Hepatocyte (in vitro differentiated cells): ENCODE measurements at places on chromosomes 7 and 10. TPM values are rescaled to one million over a fixed set of nuclear protein-coding genes. Genes with fewer than 3 reads are reported as not detected.

DNA sequence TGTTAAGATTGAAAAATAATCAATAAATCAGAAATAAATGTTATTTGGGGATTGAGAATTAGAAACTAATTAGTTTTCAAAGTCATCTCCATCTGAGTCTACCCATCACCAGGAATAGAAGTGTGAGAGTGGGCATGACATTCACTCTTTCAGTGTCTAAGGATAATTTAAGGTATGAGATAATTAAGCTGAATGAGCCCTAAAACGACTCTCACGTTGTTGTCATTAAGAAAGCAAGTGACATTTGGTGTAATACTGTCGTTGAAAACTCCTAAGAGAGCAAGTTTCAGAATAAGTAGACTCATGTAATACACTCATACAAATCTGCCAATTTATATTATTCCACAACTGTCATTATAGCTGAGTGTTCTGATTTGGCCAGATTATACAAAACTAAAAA is 7.1 kb downstream of the AGMO start:
- H3K4me1 ChIP-seq, result peaks cover 15% of the 10 kb centered on the region
- no peaks in the 10 kb centered on the region for H3K36me3 ChIP-seq
- H3K27me3 ChIP-seq, result no peaks in the 10 kb centered on the region
- no peak for DNase-seq
- no peak overlapping the region for H3K27ac ChIP-seq

DNA sequence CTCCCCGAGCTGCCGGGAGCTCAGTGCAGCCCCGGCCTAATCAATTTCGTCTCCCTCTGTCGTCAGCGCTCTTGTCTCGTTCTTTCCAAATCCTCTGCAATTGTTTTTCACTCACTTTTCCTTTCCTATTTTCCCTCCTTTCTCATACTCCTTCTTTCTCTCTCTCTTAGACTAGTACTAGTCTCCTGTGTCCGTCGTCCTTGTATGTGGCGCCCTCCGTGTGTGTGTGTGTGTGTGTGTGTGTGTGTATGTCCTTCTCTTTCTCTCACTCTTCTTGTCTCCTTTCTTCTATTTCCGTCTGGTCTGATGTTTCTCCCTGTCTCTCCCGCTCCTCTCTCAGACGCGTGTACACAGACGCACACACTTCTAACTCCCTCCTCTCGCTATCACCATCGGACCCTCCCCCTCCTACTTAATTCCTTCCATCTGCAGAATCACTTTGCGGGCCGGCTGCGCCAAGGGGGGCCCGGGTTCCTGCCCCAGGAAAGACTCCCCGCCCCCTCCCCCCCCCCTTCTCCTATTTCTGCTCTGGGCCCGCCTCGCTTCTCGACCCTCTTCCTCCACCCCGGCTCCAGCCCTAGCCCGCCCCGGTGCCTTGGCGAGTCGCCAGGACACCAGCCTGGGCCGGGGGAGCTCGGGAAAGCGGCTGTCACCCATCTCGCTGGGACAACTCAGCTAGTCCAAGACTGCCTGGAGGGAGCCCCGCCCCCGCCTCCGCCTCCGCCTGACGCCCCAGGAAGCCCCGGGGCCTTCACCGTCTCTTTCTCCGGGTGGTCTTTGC is 743 bp upstream of the ZCCHC24 start:
- peak overlapping the region; percentile 91 for H3K27ac ChIP-seq
- no peaks in the 10 kb centered on the region for H3K36me3 ChIP-seq
- no peaks in the 10 kb centered on the region for H3K27me3 ChIP-seq
- peaks cover 25% of the 10 kb centered on the region for H3K4me1 ChIP-seq
- peak overlapping the region; percentile 2 for H3K4me3 ChIP-seq
- DNase-seq, result peak; percentile 80

TFR2 gene
- 12.5 and 13.5 TPM in 2 replicates for total RNA-seq

GRCh38 chr7:12951397-12951801 is 264.0 kb downstream of the ARL4A start:
- no peaks in the 10 kb centered on the region for H3K4me1 ChIP-seq
- no peak overlapping the region for H3K4me3 ChIP-seq
- no peaks in the 10 kb centered on the region for H3K27me3 ChIP-seq
- H3K27ac ChIP-seq, result peak overlapping the region; percentile 11
- no peak for DNase-seq
- no peaks in the 10 kb centered on the region for H3K36me3 ChIP-seq

C7orf57 gene
- total RNA-seq, result 0.43 TPM in 1 of 2 replicates, not detected in the other

GRCh38 chr10:69499726-69500689 is 48.7 kb downstream of the TSPAN15 start:
- no peaks in the 10 kb centered on the region for H3K4me1 ChIP-seq
- no peaks in the 10 kb centered on the region for H3K36me3 ChIP-seq
- no peaks in the 10 kb centered on the region for H3K27me3 ChIP-seq

- no peaks in the 10 kb centered on the region for H3K27me3 ChIP-seq
- no peak for DNase-seq
- H3K27ac ChIP-seq, result no peak overlapping the region
- H3K4me3 ChIP-seq, result no peak overlapping the region
These were observed 182.5 kb upstream of the PRSS58 start for GRCh38 chr7:142440219-142440905.

EPHB4 gene
- total RNA-seq, result 57.9 and 61.1 TPM in 2 replicates

IPMK gene
- 15.1 and 17.5 TPM in 2 replicates for total RNA-seq

- H3K4me3 ChIP-seq, result no peak overlapping the region
- no peaks in the 10 kb centered on the region for H3K27me3 ChIP-seq
These were observed 64.1 kb downstream of the ZMIZ1 start for GRCh38 chr10:79132681-79133381.

OR6B1 gene
- total RNA-seq, result not detected in 2 replicates

PLXNA4 gene
- 4.7 and 4.8 TPM in 2 replicates for total RNA-seq

DNA sequence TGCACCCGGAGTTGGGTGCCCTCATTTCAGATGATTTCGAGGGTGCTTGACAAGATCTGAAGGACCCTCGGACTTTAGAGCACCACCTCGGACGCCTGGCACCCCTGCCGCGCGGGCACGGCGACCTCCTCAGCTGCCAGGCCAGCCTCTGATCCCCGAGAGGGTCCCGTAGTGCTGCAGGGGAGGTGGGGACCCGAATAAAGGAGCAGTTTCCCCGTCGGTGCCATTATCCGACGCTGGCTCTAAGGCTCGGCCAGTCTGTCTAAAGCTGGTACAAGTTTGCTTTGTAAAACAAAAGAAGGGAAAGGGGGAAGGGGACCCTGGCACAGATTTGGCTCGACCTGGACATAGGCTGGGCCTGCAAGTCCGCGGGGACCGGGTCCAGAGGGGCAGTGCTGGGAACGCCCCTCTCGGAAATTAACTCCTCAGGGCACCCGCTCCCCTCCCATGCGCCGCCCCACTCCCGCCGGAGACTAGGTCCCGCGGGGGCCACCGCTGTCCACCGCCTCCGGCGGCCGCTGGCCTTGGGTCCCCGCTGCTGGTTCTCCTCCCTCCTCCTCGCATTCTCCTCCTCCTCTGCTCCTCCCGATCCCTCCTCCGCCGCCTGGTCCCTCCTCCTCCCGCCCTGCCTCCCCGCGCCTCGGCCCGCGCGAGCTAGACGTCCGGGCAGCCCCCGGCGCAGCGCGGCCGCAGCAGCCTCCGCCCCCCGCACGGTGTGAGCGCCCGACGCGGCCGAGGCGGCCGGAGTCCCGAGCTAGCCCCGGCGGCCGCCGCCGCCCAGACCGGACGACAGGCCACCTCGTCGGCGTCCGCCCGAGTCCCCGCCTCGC is at the start of gene EGFR:
Gene EGFR, plus strand, starts transcription at position 657 of the 830 bp plus-strand sequence. CDS start 261 bp downstream, outside the sequence.
- H3K4me1 ChIP-seq, result no peaks in the 10 kb centered on the region
- peak within 1 kb of the TSS; percentile 98 for H3K27ac ChIP-seq
- H3K36me3 ChIP-seq, result no peaks in the 10 kb centered on the region
- H3K4me3 ChIP-seq, result peak within 1 kb of the TSS; percentile 96

- no peaks in the 10 kb centered on the region for H3K27me3 ChIP-seq
- no peak for DNase-seq
These were observed 4.4 kb upstream of the RBM33 start for GRCh38 chr7:155639958-155640520.

DNA sequence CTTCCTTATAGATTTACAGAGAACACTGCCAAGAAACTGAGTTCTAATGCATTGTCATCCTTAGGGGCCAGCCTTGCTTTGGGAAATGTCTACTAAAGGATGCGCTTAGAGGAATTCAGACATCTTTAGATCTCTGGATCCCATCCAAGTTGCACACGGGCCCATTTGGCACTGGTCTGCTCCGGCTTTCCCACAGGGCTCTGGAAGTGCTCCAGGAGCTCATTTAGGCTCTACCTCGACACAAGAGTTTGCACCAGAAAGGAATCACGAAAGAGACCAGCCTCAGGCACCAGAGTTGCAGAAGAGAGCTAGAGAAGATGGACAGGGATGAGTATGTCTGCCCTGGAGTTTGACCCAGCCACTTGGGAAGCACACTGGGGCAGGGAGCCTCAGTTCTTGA is 150.1 kb upstream of the TMEM72 start:
- no peak overlapping the region for H3K27ac ChIP-seq
- H3K4me3 ChIP-seq, result no peak overlapping the region
- H3K36me3 ChIP-seq, result no peaks in the 10 kb centered on the region
- H3K4me1 ChIP-seq, result peaks cover under 1% of the 10 kb centered on the region
- DNase-seq, result no peak

DNA sequence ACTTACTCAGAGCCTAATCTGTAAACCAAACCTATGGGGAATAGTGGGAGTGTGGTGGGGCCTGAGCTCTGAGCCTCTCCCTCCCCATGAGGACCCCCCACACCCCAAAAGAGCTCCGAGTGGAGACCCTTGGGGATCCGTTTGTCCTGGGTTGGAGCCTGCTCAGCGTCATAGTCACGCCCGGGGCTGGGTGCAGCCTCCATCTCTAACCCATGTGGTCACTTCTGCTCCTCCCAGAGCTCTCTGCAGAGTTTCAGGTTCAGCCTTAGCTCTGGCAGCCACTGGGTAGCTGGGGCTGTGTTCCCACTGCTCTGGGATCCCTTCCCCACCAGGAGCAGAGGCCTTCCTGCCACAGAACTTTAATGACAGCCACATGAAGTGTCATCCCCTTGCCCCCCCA is 25.9 kb downstream of the PFKFB3 start:
- no peaks in the 10 kb centered on the region for H3K36me3 ChIP-seq
- H3K4me1 ChIP-seq, result no peaks in the 10 kb centered on the region
- H3K4me3 ChIP-seq, result no peak overlapping the region
- no peaks in the 10 kb centered on the region for H3K27me3 ChIP-seq
- DNase-seq, result no peak
- H3K27ac ChIP-seq, result no peak overlapping the region

DNA sequence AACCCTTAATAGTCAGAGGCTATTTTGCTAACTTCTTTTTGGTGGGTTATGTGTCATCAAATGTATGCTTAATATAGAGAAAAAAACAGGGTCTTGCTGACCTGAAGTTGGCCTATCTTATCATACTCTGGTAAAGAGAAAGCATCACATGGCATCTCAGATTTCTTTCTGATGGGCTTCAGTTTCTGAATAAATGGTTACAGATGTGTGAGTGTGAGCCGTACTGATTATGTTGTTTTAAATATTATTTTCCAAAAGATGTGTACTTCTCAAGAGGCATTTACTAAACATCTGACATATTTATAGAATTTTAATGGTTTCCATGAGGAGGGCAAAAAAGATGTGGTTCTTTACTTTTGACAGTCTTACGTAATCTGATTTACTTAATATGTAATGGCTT is 28.4 kb downstream of the BBS9 start:
- H3K36me3 ChIP-seq, result no peaks in the 10 kb centered on the region
- DNase-seq, result no peak
- no peaks in the 10 kb centered on the region for H3K27me3 ChIP-seq

DNA sequence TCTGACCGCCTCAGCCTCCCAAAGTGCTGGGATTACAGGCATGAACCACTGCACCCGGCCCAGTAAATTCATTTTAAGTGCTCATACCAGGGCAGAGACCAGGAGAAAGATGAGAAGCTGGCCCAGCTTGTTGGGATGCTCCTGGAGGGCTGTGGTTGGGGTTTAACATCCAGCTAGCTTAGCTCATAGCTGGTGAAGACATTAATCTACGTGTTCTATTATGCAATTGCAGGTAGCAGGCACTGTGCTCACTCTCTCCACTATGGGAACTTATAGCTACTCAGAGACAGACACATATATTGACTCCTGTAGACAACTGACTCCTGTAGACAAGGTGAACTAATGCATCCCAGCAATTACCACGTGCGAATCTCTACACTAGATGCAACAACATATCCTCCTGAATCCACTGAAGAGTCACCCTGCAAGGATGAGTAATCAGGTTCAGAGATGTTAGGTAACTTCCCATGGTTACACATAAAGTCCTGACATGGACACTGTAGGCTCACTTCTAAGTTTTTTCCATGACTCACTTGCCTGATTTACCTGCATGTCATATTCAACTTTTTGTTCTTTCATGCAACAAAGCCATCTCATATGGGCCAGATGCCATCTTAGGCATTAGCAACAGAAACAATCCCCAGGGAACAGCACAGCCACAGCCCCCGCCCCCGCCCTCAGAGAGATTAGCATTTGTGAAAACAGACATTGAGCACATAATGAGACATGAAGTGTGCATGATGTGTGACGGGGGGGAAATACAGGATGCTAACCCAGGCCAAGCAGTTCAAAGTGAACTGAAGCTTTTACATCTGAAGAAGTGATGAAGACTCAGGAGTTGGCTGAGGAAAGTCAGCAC is 37.2 kb downstream of the ERLIN1 start:
- no peaks in the 10 kb centered on the region for H3K4me1 ChIP-seq
- H3K4me3 ChIP-seq, result no peak overlapping the region
- DNase-seq, result peak; percentile 24
- H3K27ac ChIP-seq, result no peak overlapping the region
- H3K27me3 ChIP-seq, result no peaks in the 10 kb centered on the region
- H3K36me3 ChIP-seq, result no peaks in the 10 kb centered on the region

DNA sequence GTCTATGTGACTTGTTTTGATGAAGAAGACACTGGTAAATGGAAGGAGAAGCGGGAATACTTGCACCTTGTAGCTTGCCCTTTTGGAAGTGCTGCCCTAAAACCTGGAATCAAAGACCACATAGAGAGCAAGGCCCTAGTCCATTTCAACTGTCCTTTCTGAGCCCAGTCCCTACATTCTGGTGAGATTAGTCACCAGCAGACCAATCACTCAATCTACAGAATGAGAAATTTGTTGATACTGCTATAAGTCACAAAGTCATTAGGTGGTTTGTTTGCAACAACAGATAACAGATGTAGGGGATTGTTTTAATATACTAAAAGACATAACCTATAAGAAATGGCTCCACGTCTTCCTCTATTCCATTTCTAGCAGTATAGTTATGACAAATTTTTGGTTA is 33.6 kb downstream of the WASL start:
- H3K4me3 ChIP-seq, result no peak overlapping the region
- no peak for DNase-seq
- peak overlapping the region; percentile 7 for H3K27ac ChIP-seq
- H3K36me3 ChIP-seq, result no peaks in the 10 kb centered on the region
- H3K27me3 ChIP-seq, result no peaks in the 10 kb centered on the region

HUS1 gene
- 27.7 and 29.3 TPM in 2 replicates for total RNA-seq

ELFN1 gene
- total RNA-seq, result 2.9 and 3.6 TPM in 2 replicates

DNA sequence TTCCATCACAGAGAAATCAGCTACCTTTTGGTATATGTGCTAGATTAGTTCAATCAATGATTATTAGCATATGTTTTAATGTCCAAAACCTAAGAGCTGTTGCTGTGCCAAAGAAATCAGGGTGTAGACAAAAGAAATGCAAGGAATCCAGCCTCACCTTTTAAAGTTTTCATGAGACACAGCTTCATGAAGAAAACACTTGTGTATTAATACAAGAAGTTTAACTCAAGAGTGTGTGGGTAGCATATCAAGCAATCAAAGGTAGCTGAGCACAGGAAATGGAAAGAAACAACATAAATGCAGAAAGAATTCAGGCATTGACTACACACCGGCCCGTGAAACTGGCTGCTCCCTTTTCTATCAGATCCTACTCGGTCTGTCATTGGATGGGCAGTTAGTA is 76.0 kb upstream of the CAV2 start:
- no peaks in the 10 kb centered on the region for H3K36me3 ChIP-seq
- H3K4me1 ChIP-seq, result no peaks in the 10 kb centered on the region
- no peak overlapping the region for H3K27ac ChIP-seq
- H3K27me3 ChIP-seq, result no peaks in the 10 kb centered on the region
- no peak overlapping the region for H3K4me3 ChIP-seq
- DNase-seq, result no peak

- no peaks in the 10 kb centered on the region for H3K4me1 ChIP-seq
- no peaks in the 10 kb centered on the region for H3K27me3 ChIP-seq
- no peak overlapping the region for H3K4me3 ChIP-seq
- H3K36me3 ChIP-seq, result no peaks in the 10 kb centered on the region
These were observed 16.2 kb upstream of the NME8 start for GRCh38 chr7:37832194-37832593.
